ENCODE measurements at places on chromosomes 4 and X.

DNA sequence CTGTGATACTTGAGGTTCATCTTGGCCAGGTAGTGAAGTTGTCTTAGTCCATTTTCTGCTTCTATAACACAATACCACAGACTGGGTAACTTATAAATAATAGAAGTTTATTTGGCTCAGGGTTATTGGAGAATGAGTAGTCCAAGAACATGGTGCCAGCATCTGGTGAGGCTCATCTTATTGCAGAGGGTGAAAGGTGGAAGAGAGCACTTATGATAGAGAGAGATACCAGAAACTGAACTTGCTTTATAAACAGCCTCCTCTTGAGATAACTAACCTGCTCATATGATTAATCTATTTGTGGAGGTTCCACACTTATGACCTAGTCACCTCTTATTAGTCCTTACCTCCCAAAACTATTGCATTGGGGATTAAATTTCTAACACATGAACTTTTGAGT lies 1.6 kb downstream of the C4orf51 start:
- no peak for DNase-seq

DNA sequence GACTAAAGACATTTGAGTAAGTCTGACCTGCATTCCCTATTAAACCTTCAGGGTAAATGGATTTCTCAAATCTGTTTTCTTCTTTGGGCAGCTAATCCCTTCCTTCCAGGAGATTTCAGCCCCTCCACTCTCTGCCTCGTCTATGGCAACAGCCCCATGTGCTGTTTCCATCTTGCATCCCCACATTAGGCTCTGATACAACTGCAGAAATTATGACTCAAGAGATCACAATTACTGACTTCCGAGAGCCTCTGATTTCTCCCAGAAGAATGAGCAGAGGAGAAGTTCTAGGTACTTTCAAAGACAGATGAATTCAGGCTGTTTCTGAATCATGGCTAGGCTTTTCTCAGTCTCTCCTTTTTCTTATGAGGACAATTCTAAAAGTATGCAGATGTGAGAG lies 38.7 kb downstream of the RAI2 start:
- DNase-seq: peak; percentile 6

DNA sequence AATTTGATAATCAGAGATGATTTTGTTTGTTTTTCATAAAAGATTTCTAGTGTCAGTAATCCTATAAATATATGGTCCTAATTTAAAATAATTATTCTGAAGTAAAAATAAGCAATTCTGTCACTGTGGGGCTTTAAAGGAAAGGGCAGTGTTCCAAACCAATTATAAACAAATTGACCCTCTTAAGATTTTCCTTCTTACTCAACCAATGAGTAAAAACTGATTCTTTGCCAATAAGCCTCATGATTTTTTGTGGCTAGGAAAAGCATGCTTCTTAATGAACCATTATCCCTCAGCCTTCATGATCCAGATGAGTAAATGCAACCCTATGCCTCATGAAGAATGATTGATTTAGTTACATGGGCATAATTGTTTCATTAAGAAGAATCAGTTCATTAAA lies 1010.4 kb downstream of the ADGRL3 start:
- no peak for DNase-seq

GRCh38 chrX:18457000-18457399 lies 31.6 kb downstream of the CDKL5 start:
- DNase-seq: no peak

GRCh38 chr4:7890635-7891393 lies 48.8 kb downstream of the AFAP1 start:
- DNase-seq: peak; percentile 93

GRCh38 chr4:104938624-104939023 lies 208.1 kb upstream of the TET2 start:
- DNase-seq: no peak

GRCh38 chr4:149518471-149518870 lies 297.2 kb downstream of the IQCM start:
- no peak for DNase-seq

GRCh38 chrX:97938706-97939105 lies 1055.0 kb downstream of the RPA4 start:
- DNase-seq: no peak

- no peak for DNase-seq
These were observed 2.9 kb downstream of the TEC start for GRCh38 chr4:48266781-48267180.

GRCh38 chrX:17774053-17774452 lies 36.8 kb downstream of the SCML1 start:
- no peak for DNase-seq

- DNase-seq: no peak
These were observed 160.0 kb downstream of the SMIM20 start for GRCh38 chr4:26073886-26074560.

DNA sequence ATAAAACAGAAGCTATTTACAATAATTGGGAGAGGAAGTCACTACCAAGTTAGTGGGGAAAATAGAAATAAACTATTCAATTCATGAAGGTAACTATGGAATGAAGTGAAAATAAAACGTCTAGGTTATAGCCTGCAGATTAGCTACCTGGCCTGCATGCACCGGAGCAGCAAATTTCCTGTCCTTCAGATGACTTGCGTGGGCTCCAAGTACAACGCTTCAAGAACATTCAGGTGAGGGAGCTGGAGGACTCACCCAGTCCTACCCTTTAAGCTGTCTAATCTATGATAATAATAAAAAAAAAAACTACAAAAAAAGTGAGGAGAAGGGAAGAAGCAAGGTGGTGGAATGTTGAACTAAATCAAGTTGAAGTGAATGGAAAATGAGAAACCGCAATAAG lies 13.2 kb downstream of the C4orf54 start:
- DNase-seq: no peak

DNA sequence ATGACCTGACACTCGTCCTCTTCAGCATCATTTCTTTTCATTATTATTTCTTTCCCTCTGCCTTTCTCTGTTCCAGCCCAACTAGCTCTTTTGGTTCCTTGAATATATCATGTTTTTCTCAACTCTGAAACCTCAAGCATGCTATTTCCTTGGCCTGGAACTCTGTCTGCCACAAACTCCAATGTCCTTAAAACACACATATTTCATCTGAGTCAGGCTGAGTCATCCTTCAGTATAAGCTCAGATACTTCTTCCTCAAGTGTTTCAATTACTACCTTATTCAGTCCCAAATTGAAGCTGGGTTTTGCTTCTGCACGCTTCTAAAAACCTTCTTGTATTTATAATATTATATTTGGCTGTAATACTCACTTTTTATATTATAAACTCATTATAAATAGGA lies 424.2 kb downstream of the PDGFC start:
- DNase-seq: peak; percentile 85

DNA sequence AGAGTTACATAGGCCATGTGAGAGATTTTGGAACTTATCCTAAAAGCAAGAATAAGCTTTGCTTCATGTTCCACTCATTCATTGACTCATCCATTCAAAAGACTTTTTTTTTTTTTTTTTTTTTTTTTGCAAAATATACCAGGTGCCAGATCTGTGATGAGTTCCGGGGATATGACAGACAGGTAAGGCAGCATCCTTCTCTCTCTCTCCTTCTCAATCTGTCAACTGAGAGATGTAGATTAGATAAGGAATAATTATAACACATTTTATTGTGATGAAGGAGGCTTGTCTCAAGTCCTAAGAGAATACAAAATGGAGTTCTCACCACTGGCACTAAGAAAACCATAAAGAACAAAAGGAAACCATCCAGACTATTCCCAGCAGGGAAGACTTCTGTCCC lies 190.2 kb upstream of the CPEB2 start:
- DNase-seq: no peak

DNA sequence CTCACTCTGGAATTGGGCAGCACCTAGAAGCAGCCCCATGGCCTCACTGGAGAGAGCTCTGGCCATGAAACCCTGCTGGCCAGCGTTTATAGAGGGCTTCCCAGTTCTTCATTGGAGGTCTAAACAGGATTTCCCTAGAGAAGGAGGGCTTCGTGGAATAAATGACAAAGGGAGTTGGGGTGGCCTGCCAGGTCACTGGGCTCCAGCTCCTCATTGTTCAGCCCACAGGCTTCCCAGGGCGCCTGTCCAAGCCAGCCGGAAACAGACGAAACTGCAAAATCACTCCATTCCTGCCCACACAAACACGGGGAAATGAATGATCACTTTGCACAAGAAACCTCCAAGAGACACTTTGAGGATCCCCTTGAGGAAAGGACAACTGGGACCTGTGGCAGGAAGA lies 189.7 kb downstream of the TSPAN5 start:
- DNase-seq: peak; percentile 37

- peak; percentile 46 for DNase-seq
These were observed 367.2 kb downstream of the BMPR1B start for GRCh38 chr4:95124906-95125504.

GRCh38 chrX:12405306-12405705 lies 267.0 kb downstream of the FRMPD4 start:
- DNase-seq: no peak

GRCh38 chrX:48025561-48025960 lies 18.8 kb downstream of the SPACA5 start:
- peak; percentile 75 for DNase-seq

- DNase-seq: no peak
These were observed 109.1 kb upstream of the LANCL3 start for GRCh38 chrX:37462346-37462745.
